Activated naive CD4-positive, alpha-beta T cell (primary cell): ENCODE measurements at places on chromosomes 5 and 9.

- DNase-seq, result no peak
Measured at GRCh38 chr5:65926893-65927292, 518 bp downstream of the ERBIN start.

- no peak for DNase-seq
Measured at GRCh38 chr9:2933165-2934095, 89.5 kb upstream of the PUM3 start.

DNA sequence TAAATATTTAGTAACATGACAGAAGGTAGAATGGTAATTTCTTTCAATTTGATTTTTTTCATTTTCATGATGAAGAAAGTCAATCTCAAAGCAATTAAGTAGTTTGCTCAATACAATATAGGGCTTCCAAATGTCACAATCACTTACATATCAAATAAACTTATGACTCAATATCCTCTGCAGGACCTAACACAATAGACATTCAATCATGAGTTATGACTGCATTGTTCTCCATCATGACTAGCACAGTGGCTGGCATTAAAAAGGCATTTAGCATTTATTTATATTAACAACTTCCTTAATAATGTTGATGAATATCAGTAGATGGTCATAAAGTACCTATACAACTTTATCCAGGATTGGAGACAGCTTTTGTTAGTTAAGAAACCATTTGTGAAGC lies 1499.6 kb downstream of the EFNA5 start:
- no peak for DNase-seq

GRCh38 chr5:113520429-113520828 lies 6.9 kb downstream of the YTHDC2 start:
- DNase-seq, result no peak

GRCh38 chr5:137960141-137960540 lies 70.9 kb downstream of the PKD2L2 start:
- DNase-seq, result no peak

DNA sequence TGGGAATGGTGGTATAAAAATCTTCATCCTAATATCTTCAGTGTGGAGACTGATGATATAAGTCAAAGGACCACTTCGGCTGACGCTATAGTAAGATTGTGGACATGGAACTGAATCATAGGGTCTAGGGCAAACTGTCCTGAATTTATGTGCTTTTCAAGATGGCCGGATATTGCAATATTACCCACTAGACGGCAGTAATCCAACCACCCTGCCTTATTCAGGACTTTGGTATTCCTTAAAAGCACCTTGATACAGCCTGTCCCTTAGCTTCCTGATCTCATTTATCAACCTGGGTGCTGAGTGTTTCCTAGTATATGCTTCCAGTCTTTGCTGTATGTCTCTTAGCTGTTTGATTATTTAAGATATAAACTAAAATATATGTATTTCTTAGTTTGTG lies 71.2 kb upstream of the COX7C start:
- no peak for DNase-seq

- no peak for DNase-seq
Measured at GRCh38 chr9:76351006-76351405, 43.2 kb downstream of the RFK start.

DNA sequence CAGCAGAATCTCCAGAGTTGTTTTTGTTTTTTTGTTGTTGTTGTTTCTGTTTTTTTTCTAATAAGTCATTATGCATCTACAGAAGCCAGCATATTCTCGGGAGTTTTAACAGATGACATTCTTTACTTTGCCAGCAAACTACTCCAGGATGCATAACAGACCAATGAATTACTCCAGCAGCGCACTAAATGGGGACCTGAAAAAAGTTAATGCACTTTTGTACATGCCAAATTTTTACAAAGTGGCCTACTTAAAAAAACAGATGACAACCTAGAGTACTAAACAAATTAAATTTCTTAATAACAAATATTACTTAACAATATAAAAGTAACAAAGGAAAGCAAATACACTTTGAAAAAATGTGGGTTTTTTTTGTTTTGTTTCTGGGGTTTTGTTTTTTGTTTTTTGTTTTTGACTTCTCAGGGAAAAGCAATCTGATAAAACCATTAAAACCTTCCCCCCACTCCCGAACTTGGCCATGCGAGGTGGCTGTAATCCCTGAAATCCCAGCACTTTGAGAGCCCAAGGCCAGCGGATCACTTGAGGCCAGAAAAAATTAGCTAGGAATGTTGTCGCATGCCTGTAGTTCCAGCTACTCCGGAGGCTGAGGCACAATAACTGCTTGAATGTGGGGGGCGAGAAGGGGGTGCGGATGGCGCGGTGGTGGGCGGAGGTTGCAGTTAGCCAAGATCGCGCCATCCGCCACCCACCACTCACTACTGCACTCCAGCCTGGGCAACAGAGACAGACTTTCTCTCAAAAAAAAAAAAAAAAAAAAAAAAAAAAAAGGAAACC lies 352.4 kb downstream of the CETN3 start:
- DNase-seq, result no peak

DNA sequence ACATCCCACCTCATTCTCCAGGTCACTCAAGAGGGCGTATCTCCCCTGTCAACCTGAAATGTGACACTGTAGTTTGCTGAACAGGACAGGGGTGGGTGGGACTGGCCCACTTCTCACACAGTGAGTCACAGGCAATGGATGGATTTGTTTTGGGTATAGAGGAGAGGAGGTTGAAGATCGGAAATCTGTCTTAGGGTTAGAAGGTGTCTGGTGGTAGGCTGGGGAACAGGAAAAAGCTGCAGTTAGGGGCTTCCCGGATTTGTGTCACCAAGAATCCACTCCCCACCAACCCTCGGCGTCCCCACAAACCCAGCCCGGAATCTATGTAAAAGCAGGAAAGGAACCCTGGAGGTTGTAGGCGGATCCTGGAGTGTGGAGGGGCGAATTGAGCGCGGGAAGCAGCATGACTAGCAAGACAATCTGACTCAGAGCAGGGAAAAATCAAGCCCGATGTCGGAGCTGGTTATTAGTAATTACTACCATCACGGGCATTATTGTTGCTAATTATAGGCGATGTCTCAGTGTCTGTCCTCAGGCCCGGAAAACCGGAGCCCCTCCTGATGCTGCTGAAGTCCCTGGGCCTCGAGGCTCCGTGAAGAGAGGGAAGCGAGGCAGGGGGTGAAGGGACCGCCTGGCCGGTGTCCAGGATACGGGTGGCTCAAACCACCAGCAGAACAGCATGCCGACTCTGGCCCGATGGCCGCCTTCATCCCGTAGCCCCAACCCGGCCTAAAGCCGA lies 1.7 kb upstream of the IRX1 start:
- no peak for DNase-seq

- no peak for DNase-seq
Measured at GRCh38 chr5:1658665-1659064, 134.9 kb upstream of the LPCAT1 start.

DNA sequence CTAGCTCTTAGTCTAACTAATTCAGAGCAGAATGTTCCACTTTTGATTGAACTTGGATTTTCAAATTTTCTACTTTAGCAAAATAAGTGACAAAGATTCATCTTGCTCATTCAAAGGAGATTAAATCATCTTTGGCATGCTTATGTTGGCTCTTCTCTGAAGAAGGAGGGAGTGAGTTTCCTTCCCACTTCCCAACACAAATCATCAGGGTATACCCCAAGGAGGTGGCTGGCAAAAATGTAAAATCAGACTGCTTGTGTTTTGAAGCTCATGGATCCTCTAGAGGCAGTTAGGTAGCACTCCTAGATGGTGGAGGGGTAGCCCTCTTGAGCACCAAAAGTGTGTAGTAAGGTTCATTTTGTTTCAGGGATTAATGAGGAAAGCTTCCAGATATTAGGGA lies 343.1 kb downstream of the OSTF1 start:
- DNase-seq, result no peak

- DNase-seq, result no peak
Measured at GRCh38 chr5:150846654-150847333, 473 bp downstream of the IRGM start.

- no peak for DNase-seq
Measured at GRCh38 chr5:78626009-78626571, 22.5 kb downstream of the LHFPL2 start.

DNA sequence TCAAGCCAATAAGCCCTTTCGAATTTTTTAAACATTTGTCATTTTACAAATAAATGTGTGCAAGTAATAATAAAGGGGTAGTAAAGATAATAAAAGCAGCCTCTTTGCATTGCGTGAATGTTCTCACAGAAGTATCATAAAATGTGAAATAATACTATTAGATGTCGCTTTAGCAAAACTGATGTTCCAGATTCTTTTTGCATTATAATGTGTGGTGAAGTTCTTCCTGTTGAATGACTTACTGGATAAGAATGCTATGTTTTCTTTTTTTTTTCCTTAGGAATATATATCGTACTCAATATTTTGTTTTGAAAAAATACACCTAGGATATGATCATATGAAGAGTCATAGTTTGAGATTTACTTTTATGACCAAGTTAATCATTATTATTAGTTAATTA lies 85.2 kb upstream of the CDH12 start:
- no peak for DNase-seq

- no peak for DNase-seq
Measured at GRCh38 chr5:127518319-127518621, 830 bp downstream of the PRRC1 start.

- no peak for DNase-seq
Measured at GRCh38 chr9:123778232-123778902, 151.6 kb downstream of the DENND1A start.

GRCh38 chr5:31291323-31291854 lies 97.9 kb downstream of the CDH6 start:
- no peak for DNase-seq

- no peak for DNase-seq
Measured at GRCh38 chr5:26868504-26868903, 169.9 kb downstream of the CDH9 start.

DNA sequence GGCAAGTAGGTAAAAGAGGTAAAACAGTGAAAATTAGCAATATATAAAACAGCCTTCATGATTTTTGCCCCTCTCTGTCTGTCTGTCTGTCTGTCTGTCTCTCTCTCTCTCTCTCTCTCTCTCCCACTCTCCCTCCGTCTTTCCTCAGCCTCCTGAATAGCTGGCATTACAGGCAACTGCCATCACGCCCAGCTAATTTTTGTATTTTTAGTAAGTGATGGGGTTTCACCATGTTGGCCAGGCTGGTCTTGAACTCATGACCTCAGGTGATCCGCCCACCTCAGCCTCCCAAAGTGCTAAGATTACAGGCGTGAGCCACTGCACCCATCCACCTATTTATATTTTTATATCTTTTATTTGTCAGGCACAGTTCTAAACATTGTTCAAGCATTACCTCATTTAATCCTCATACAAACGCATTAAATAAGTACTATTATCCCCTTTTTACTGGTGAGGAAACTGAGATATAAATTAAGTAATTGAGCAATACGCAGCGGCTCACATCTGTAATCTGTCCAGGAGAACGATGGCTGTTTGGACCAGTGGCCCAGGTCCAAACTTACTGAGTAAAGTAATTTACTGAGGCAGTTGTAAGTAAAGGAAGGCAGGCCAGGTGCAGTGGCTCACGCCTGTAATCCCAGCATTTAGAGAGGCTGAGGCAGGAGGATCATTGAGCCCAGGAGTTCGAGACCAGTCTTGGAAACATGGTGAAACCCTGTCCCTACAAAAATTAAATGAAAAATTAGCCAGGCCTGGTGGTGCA lies 60.9 kb downstream of the UBE2R2 start:
- no peak for DNase-seq

DNA sequence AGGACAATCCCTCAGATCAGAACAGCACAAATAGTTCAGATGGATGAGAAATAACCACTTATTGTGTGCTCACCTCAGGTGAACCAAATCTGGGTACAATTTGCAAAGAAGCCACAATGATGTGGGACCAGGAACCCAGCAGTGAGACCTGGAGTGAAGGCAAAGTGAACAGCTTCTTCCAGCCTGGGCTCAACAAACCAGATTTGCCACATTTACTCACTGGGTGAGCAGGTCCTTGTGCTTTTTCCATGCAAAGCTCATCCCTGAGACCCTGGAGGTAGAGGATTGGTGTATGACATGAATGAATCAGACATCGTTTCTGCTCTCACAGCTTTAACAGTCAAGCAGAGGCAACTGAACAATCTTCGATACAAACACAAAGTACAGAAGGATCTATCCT lies 29.1 kb upstream of the GRIA1 start:
- no peak for DNase-seq

- no peak for DNase-seq
Measured at GRCh38 chr5:6574111-6574510, 58.7 kb downstream of the NSUN2 start.

- DNase-seq, result no peak
Measured at GRCh38 chr5:86329318-86329717, 288.4 kb upstream of the COX7C start.

DNA sequence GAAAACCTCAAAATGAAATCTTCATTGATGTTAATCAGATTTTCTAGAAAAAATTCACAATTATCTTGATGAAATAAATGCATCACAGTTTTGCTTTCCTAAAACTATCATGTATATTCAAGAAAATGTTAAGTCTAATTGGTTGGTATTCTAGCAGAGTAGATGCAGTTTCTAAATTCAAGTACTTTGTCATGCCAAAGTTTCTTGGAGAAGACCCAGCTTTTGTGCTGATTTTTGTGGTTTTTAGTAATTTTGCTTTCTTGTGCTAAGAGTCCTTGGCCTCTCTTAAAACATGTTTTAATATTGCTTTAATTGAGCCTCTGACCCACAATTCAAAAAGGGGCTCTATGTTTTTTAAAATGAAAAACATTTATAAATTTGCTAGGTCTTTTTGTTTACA lies 924.8 kb upstream of the PTPRD start:
- no peak for DNase-seq

- no peak for DNase-seq
Measured at GRCh38 chr5:17259630-17260257, 42.3 kb downstream of the BASP1 start.

DNA sequence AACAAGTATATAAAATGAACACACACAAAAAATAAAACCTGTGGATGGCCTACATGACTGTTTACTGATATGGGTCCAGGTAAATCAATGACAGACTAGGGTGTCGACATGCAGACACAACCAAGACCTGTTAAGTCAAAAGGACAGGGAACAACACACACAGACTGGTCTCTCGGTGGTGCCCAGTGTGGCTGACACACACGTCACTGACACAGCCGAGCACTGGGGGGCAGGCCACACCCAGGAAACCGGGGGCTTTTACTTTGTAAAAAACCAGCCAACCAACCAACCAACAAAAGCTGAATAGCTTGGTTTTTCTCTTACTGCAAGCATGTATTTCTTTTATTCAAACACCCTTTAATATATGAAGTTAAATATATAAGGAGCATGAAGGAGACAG lies 5.0 kb downstream of the FAM163B start:
- no peak for DNase-seq

- DNase-seq, result no peak
Measured at GRCh38 chr9:89419978-89420394, 77.9 kb downstream of the SEMA4D start.

GRCh38 chr9:36401897-36402480 lies 1.9 kb upstream of the RNF38 start:
- DNase-seq, result no peak
